ENCODE measurements at places on chromosomes 2 and 18.

DNA sequence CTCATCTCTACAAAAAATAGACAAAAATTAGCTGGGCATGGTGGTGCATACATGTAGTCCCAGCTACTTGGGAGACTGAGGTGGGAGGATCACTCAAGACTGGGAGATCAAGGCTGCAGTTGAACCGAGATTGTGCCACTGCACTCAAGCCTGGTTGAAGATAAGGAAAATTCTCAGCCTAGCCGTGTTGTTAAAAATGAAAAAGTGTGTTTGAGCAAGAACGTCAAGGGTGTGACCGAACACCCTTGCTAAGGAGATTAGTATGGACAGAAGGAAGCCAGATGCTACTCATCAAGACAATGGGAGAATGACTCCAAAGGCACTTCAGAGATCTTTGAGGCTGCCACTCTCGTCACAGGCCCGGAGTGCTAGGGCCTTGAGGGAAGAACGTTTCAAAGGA, 70.0 kb upstream of the NDUFV2 start:
- no peak for DNase-seq

DNA sequence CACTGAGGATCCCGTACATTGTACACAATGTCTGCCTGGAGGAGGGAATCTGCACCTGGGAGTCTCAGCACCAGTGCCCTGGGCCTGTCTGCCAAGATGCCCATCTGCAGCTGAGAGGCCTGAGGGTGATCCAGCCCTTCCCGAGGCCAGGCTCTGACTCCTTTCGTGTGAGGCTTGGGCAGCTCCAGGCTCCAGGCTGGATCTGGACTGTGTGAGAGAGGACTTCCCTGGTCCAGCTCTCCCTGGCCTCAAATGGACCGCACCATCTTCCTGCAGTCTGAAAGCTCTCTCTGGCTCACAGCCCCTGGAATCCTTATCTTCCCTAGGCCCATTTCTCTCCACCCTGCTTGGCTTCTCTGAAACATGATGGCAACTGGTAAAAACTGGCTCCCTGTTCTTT, 324.6 kb downstream of the DYSF start:
- DNase-seq: peak; percentile 47

GRCh38 chr18:14748496-14748895, 524 bp downstream of the ANKRD30B start:
- DNase-seq: no peak

- no peak for DNase-seq
Measured at GRCh38 chr2:191679818-191680600, 2.1 kb downstream of the NABP1 start.

- DNase-seq: no peak
Measured at GRCh38 chr18:29096079-29096770, 919.3 kb upstream of the CDH2 start.

DNA sequence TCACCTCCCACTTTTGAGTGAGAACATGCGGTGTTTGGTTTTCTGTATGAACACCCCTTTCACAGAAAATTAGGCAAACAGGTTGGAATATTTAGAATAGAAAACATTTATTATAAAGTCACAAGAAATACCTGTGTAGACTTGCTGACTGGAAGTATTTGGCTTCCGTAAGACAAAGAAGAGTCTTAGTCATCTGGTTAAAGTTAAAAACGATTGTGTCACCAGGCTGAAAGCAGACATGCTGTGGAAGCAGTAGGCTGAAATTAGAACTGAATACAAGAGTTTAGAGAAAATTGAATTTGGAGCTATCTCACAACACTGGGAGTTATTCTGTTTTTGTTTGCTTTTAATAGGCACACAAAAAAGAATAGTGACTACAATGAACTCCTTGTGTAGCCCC, 16.2 kb upstream of the CLASP1 start:
- no peak for DNase-seq

DNA sequence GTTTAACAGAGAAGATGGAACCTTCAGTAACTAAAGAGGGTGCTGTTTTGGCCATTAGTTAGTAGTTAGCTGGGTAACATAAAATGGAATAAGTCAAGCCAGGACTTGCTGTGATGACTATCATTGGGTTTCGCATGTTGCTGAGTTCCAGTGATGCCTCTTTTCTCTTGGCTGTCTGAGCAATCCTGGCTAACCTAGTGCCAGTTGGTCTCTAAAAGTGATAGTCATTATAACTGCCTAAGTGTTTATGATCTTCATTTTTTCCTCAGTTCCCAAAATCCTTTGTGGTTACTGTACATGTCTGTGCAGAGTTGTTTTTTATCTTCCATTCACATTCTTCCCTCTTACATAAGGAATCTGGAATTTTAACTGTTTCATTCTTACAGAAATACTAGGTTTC, 33.4 kb downstream of the WDR43 start:
- no peak for DNase-seq

- no peak for DNase-seq
Measured at GRCh38 chr2:232757905-232758304, 18.5 kb downstream of the KCNJ13 start.

GRCh38 chr2:15009681-15010080, 377.2 kb downstream of the LRATD1 start:
- DNase-seq: no peak

GRCh38 chr18:37483984-37484819, 81.4 kb downstream of the CELF4 start:
- DNase-seq: no peak

DNA sequence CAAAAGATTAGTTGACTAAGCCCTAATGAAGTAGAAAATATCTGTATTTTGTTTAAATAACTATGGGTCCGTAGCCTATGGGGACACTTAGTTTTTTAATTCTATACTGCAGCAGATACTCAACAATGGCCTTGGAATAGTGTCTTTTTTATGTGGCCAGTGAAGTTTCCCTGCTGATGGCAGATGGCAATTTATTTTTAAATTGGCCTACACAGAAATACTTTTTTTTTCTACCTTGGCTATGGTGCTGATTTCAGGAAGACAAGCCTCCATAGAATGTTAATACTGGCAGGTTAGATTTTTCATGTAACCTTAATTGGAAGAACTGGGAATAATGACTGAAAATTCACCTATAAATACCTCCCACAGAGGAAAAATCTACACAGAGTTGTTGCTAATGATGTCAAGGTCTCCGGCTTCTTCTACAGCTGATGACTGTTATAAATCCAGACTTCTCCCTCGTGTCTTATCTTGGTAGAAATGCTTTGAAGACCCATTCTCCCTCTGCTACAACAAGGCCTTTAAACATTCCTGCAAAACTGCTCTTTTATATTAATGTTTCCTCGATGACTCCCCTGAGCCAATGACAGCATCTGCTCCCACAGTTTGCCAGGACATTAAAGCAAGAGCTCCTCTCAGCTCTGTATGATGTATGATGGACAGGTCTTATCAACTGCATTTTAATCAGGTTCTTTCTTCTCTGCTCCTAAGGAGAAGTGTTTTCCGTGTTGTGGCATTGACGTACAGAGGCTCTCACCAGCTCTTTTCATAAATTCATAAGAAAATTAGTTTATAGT, 29.1 kb upstream of the FAM98A start:
- no peak for DNase-seq

- no peak for DNase-seq
Measured at GRCh38 chr2:43715300-43716098, 39.3 kb upstream of the C1GALT1C1L start.

GRCh38 chr2:229821316-229821715, 100.5 kb downstream of the TRIP12 start:
- DNase-seq: no peak

DNA sequence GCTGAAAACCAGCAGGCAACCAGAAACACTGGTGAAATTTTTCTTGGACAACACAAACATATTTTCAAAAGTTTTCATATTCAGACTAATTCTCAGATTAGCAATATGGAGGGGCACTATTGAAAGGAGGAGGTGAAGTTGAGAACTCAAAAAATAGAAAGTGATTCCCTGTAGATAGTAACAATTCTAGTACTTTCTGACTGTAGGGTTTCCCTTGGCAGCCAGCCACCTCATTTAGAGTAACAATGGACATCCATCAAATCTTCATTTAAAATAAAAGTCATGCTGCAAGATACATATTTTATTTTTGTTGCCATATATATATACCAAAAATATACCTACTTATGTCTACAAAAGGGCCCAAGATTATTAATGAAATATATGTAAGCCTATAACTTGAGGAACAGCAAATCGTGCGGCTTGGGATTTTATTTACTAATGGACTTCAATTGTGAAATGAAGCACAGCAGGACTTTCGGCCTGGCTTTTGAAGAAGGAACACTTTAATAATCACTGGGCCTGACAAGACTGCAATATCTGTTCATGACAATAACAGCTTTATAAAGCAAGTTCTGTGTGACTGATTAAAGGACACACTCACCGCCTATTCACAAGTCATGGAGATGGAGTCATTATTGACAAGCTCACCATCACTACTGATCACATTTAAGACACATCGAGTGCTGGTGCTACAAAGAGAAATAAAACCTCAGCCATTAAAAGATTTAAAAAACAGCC, 6.8 kb upstream of the NR4A2 start:
- no peak for DNase-seq

GRCh38 chr18:58698701-58699193, 27.5 kb downstream of the MALT1 start:
- no peak for DNase-seq

GRCh38 chr2:66305718-66306117, 129.2 kb upstream of the MEIS1 start:
- peak; percentile 73 for DNase-seq

- DNase-seq: no peak
Measured at GRCh38 chr2:180478883-180479282, 471.8 kb upstream of the CWC22 start.

DNA sequence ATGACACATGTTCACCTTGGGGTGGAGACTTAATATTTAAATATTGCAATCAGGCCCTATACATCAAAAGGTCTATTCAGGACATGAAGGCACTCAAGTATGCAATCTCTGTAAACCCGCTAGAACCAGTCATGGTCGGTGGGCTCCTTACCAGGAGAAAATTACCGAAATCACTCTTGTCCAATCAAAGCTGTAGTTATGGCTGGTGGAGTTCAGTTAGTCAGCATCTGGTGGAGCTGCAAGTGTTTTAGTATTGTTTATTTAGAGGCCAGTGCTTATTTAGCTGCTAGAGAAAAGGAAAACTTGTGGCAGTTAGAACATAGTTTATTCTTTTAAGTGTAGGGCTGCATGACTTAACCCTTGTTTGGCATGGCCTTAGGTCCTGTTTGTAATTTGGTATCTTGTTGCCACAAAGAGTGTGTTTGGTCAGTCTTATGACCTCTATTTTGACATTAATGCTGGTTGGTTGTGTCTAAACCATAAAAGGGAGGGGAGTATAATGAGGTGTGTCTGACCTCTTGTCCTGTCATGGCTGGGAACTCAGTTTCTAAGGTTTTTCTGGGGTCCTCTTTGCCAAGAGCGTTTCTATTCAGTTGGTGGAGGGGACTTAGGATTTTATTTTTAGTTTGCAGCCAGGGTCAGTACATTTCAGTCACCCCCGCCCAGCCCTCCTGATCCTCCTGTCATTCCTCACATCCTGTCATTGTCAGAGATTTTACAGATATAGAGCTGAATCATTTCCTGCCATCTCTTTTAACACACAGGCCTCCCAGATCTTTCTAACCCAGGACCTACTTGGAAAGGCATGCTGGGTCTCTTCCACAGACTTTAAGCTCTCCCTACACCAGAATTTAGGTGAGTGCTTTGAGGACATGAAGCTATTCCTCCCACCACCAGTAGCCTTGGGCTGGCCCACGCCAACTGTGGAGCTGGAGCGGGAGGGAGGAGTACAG, 108.1 kb downstream of the XRCC5 start:
- no peak for DNase-seq

DNA sequence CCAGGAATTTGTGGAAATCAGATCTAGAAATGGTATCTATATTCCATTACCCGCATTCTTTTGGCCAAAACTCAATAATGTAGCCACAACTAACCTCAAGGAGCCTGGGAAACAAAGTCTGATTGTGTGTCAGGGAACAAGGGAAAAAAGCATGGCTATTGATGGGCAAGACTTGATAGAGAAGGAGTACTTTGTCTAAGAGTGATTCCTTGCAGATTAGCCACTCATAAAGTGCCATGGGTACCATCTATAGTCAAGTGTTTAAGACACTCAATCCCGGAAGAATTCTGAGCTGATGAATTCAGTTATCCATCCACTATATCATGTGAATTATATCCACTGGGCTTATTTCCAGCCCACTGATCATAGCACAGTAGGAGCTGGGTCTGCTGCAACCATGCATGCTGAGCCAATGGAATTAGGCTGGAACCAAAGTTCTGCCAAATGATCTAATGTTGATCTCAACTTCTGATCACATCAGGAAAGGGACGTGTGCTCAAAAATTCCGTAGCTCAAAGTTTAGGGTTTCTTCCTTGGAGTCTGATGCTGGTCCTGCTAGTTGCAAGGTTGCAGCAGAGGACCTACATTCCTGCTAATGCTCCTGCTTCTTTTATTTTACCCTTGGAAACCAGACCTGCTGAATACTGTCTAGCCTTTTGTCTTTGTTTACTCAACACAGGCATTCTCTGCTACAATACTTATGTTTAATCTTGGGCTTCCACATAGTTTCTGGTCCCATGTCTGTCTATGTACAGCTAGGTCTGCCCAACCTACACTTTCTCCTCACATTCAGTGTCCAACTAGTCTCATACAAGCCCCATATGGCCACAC, 629.7 kb downstream of the IRS1 start:
- no peak for DNase-seq

DNA sequence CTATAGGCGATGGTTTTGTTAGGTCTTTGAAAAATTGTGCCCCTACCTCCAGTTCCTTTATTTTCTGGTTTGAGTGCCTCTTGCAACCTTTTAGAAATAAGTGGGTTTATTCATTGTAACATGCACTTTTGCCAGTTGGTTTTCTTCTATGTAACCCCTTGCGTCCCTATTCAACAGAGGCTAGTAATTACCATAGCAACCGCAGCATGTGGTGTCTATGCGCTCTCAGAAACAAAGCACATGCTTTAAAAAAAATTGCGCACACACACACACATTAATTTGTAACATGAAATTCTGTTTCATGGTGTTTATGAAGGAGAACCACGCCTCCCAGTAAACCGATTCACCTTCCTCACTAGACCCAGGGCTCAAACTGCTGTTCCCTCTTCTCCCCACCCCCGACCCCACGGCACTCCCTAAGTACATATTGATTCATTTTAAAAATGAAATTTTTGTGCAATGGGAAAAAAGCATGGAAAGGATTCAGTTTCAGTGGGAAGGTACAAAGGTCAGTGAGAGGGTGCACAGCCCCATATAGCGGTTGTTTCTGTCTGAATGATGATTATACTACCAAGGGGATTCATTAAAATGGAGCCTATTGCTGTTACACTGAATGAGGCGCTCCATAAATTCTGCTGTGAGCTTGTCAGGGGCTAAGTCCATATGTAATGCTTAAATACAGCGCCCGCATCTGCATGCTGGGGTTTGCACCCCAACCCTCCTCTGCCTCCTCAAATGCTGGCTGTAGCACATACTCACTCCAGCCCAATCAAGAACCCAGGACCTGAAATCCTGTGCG, 206.9 kb downstream of the ICOS start:
- DNase-seq: no peak

Data from coronary artery (tissue), 2 donors.